ENCODE measurements at places on chromosomes 5 and 9.

GRCh38 chr5:141832131-141832530 lies 46.1 kb downstream of the PCDH1 start:
- no peak for DNase-seq

DNA sequence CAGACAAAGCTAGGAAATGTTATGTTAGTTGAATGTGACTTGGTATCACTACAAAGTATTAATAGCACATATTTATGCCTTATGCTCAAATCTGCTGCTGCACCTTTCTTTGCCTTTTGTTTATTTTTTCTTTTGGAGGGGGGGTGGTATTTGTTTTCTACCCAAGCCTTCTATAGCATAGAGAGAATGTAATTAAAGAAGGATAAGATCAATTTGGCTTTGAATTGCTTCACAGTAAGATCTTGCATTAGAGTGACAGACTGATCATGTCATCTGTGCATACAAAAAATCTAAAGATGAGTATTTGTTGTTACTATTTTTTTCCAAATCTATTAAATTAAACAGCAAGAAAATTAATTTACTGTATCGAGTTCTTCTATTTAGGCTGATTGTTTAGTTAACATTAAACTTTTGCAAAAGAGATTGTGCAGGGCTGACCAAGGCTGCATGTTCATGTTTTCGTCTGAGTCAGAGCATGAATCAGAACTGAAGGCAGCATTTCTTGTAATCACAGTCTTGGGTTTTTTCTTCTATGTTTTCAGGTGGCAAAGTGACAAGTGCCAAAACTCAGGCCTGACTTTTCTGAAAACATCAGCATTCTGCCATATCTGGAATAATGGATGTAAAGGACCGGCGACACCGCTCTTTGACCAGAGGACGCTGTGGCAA lies 1007.1 kb upstream of the WWC1 start:
- DNase-seq: no peak

GRCh38 chr9:77907585-77907984 lies 124.0 kb downstream of the GNAQ start:
- no peak for DNase-seq

GRCh38 chr5:159094745-159095144 lies 5.0 kb downstream of the EBF1 start:
- no peak for DNase-seq

DNA sequence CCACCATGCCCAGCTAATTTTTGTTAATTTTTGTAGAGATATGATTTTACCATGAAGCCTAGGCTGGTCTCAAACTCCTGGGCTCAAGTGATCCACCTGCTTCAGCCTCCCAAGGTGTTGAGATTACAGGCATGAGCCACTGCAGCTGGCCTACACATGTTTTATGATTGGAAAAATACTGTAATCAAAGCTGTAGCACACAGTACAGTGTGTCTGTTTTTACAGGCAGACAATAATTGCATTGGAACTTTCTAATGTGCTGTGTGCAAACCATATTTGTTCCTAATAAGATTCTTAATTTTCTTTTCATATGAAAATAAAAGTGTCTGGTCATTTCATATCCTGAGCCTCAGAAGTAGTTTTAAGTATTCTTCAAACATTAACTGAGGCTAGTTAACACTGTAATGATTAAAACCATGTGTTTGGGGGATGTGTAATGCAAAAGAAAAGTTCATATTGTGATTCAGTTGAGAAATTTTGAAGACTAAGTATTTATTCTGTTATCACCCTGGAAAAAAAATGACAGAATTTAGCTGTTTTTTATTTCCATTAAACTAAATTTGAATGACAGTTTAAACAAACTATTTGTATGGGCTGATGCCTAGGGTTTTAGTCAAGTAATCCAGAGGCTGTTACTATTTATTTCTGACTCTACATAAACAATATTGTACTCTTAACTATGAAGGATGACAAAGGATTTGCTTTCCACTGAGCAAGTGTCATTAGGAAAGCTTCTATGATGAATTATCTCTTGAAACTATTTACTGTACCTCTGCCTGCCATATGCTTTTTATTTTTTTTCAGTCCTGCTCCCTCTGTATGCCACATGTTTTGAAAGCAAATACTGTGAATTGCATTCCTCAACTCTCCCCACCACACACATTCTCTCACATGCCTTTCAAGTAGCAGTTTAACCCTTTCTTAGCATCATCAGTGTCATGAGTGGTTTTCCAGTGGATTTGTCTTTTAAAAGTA lies 111.5 kb downstream of the MTREX start:
- DNase-seq: no peak

DNA sequence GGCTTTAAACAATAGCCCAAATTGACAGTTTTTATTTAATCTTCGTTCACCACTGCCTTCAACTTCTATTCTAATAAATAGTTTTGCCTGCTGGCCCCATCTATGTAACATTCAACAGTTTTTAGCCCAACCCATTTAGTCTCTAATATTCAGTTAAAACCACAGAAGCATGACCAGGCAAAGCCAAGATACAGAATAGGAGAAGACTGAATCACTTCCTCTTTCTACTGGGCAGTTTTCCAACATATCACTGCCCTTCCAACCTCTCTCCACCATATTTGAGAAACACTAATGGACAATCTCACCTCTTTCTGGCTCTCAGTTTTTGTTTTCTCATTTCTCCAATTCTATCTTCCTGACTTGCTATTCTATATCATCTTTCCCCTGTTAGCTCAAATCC lies 352.9 kb downstream of the DNAH5 start:
- no peak for DNase-seq

GRCh38 chr9:131505012-131505411 lies 2.3 kb downstream of the POMT1 start:
- no peak for DNase-seq

GRCh38 chr5:134273642-134274395 lies 47.9 kb upstream of the PPP2CA start:
- DNase-seq: no peak

- DNase-seq: no peak
Observed at GRCh38 chr5:6436715-6437331, 11.8 kb upstream of the UBE2QL1 start.

GRCh38 chr5:174614500-174615135 lies 109.8 kb upstream of the MSX2 start:
- no peak for DNase-seq

DNA sequence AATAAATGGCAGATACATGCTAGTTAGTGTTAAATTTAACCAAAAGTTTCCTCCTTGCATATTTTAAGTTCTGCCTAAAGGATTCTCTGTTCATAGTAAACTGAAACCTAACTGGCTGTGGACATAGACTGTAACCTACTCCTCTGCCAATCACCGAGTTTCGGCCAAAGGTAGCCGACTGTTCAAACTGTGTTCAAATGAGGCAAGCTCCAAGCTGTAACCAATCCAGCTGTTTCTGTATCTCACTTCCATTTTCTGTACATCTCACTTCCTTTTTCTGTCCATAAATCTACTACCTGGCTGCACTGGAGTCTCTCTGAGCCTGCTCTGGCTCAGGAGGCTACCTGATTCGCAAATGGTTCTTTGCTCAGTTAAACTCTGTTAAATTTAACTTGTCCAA lies 44.1 kb downstream of the KCNV2 start:
- DNase-seq: no peak

DNA sequence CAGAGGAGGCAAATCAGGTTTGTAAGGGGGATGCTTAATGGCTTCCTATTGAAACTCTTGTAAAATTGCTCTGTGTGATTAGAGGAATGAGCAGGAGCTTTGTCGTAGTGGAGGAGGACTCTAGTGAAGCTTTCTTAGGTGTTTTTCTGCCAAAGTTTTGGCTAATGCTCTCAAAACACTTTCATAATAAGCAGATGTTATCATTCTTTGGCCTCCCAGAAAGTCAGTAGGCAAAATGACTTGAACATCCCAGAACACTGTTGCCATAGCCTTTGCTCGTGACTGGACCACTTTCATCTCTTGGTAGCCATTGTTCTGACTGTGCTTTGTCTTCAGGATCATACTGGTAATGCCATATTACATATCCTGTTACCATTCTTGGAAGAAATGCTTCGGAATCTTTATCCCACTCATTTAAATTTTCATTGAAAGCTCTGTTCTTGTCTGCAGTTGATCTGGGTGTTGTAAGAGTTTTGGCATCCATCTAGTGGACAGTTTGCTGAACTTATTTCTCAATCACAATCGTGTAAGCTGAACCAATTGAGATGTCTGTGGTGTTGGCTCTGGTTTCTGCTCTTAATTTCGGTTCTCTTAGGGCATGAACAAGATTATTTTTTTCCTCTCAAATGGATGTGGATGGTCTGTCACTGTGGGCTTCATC lies 187.6 kb downstream of the COMMD10 start:
- no peak for DNase-seq

GRCh38 chr5:93164690-93165089 lies 416.3 kb downstream of the NR2F1-AS1 start:
- no peak for DNase-seq

DNA sequence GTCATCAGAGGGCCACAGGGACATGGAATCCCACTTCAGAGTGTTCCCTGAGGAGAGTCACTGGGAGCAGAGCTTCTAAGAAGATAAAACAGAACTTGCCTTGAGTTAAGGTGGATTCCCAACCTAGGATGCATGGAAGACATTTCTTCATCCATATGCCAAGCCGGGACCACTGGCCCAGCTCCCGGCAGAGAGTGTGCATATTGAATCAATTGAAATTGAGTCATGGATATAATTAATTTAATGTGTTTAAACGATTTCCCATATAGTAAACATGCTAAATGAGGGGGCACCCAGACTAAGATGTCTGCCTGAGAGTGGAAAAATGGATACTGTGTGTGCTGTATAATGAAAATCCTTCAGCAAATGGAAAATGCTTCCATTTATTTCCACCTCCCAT lies 194.4 kb upstream of the TBC1D2 start:
- no peak for DNase-seq

DNA sequence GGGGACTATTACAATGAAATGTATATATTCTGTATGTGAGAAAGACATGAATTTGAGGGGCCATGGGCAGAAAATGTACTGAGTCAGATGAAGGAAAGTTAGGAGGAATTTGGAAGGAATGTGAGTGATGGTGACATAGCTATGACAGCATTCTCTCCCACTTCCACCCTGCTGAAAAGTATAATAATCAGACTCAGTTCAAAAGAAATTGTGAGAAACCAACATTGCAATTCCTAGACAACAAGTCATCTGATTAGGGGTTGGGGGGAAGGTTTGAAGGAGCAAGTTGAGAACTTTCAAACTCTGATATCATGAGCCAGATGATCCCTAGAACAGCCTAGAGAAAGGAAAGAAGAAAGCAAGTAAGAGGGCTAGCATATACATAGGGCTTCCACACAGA lies 370.6 kb downstream of the DMRTA1 start:
- DNase-seq: no peak

DNA sequence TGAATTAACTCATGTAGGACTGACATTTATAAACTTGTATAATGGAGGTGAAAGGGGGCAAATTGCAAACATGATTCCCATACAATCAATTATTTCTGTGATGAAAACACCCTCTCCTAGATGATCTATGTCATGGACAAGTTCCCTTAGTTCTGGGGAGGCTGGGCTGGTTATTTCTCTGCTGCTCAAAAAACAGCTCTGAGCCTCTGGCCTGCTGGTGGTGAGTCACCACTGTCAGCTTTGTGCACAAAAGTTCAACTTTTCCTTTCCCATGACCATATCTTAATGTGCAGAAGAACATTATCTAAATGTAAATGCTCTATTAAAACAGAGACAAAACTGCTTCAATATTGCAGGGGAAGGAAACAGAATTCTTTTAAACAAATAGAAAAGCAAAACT lies 85.0 kb downstream of the HMHB1 start:
- no peak for DNase-seq

GRCh38 chr5:81486711-81487110 lies 92.8 kb upstream of the ACOT12 start:
- DNase-seq: no peak

- DNase-seq: no peak
Observed at GRCh38 chr9:6413365-6414246, 607 bp downstream of the UHRF2 start.

DNA sequence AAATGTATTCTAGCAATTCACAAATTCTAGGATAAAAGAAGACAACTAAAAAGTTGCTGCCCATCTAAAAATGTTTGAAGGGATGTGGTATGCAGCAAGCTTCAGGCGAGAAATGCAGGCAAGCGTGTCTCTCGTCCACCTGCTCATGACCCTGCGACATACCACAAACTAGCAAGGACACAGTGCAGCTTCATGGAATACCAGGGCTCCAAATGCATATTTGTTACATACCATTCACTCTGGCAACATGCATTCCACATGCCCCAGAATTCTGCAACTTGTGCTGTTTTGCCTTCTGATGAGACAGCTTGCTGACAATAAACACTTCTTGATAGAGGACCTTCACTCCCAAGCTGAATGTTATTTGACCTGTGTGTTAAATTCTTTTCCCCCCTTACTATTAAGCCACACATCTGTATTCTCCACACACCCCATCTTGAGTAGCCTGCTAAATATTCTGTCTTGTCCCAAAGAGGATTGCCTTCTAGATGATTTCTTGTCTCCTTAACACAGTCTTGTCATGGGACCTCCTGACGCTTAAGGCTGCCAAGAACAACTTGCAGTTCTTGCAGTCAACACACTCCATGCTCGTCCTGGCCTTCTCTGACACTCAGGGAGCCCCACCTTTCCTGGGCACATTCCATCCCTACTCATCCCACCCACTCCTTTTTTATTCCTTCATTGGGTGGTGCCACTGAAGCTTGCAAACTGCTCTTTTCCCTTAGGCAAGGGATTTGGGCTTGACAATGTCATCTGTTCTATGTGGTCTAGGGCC lies 340.5 kb downstream of the PIK3R1 start:
- no peak for DNase-seq

GRCh38 chr9:122342323-122343050 lies 28.3 kb upstream of the PTGS1 start:
- no peak for DNase-seq

DNA sequence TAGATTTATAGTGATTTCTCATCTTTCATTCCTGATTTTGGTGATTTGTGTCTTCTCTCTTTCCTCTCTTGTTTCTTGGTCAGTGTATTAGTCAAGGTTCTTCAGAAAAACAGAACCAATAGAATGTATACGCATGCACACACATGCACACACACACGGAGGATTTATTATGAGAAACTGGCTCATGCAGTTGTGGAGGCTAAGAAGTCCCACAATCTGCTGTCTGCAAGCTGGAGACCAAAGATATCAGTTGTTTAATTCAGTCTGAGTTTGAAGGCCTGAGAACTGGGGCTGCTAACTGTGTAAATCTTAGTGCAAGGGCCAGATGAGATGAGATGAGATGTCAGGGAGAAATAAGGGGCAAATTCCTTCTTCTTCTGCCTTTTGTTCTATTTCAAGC lies 5.7 kb upstream of the RPS23 start:
- DNase-seq: no peak

DNA sequence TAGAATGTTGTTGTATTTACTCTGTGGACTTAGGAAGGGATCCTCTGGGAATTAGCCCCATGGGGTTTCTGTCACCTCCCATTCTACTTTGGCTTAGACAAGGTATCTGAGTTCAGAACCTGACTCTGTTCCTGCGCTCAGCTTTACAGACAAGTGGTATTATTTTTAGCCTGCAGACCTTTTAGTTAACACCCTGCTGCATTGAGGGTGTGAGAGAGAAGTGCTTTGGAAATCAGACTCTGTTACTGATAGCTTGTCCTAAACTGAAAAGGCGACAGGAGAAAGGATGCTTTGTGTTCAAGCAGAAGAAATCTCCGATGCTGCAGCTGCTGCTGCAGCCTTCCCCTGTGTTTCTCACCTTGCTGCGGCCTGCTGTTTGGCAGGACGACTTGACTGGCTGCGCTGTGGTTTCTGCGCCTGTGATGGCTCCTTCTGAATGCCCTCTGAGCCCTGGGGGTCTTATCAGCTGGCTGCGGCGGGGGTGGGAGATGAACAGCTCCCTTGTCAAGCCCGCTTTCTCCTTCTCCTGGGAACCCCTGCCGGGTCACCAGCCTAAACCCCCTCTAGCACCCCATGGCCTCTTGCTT lies 61.9 kb downstream of the PGM5 start:
- DNase-seq: no peak
